ENCODE measurements at places on chromosomes 2 and 18. TPM values are rescaled to one million over a fixed set of nuclear protein-coding genes. Genes with fewer than 3 reads are reported as not detected.

ADAM23 gene
- total RNA-seq = 6.3 TPM

TNFRSF11A gene
- 1.7 TPM for total RNA-seq

UGT1A10 gene
- total RNA-seq = not detected

HOXD9 gene
- not detected for total RNA-seq

VAMP5 gene
- 17.2 TPM for total RNA-seq

DLGAP1 gene
- total RNA-seq = 0.31 TPM

ANKRD62 gene
- total RNA-seq = not detected

SRBD1 gene
- 14.2 TPM for total RNA-seq

STK36 gene
- total RNA-seq = 9.8 TPM

HMSD gene
- not detected for total RNA-seq

All from CD4-positive, alpha-beta T cell (primary cell).